ENCODE measurements at places on chromosomes 13 and 19.

DNA sequence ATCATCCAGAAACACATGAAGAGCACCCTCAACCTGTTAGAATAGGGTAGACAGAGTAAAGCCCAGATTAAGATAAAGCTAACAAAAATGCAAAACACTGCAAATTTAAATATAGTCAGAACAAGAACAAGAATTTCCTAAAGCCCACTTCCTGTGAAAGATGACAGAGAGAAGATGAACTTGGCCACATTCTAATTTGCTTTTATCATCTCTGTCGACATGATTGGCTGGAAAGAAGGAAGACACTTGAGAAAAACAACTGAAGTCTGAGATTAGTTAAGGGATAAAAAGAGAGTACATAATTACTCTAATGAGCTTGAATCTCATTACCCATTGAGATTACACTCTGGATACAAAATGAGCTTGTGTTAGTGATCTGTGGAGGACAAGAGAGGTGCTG lies 537.6 kb downstream of the KLF5 start:
- no peak for DNase-seq

DNA sequence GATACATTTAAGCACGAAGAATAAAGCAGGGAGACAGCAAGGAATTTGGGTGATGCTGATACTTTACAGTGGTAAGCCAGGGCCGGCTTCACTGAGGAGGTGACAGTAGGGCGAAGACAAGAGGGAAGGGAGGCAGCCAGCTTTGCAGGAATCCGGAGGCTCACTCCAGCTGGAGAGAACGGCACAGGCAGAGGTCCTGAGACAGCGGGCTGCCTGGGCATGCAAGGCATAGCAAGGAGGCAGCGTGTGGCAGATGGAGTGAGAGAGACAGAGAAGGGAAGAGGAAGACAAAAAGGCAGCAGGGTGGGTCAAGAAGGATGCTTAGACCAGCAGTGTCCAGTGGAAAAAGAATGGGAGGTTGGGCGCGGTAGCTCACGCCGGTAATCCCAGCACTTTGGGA lies 83.2 kb upstream of the WASF3 start:
- no peak for DNase-seq

DNA sequence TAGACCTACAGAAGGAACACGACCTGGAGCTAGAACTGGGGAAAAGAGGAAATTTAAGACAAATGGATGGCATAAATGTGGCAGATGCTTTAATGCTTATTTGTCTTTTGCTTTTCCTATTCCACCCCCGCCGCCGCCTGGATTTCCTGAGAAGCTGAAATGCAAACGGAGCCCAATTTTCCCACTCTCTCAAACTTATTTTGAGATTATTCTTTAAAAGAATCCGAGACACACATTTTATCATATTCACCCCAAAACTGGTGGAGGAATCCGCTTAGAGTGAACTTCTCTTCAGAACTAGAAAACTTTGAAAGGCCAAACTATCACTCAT lies 5.8 kb downstream of the POU4F1 start:
- no peak for DNase-seq

DNA sequence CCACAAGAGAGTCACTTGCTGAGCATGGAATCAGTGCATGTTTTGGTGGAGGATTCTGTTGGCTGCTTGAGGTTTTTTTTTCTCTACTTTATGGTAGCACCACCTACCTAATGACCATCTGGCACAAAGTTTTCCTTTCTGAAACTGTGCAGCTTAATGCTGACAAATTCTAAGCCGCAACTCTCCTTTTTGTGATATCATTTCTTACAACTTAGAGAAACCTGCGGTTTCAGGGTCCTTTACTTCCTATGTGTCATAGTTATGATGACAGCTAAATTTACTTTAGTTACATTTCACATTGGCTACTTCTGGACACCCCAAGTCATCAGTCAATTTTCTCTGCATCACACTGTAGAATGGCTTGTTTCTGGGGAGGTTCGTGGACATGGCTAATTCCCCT lies 115.4 kb upstream of the TMTC4 start:
- no peak for DNase-seq

DNA sequence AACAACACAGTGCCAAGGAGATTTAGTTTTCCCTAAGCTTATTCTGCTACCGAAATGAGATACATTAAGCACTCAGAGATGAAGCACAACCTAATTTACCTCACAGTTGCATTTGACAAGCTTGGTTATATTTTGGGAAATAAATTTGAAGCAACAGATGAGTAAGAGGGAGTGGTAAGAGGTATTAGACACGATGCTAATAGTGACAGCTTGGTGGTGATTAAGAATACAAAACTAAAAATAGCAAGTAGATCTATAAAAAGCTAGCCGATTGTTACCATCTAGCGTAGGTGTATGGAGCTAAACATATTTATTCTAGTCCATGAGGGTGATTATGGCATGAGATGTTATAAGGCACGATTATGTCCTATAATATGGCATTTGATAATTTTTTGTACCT lies 208.5 kb downstream of the PCCA start:
- DNase-seq = no peak

GRCh38 chr13:80486402-80486801 lies 145.5 kb upstream of the SPRY2 start:
- DNase-seq = no peak

DNA sequence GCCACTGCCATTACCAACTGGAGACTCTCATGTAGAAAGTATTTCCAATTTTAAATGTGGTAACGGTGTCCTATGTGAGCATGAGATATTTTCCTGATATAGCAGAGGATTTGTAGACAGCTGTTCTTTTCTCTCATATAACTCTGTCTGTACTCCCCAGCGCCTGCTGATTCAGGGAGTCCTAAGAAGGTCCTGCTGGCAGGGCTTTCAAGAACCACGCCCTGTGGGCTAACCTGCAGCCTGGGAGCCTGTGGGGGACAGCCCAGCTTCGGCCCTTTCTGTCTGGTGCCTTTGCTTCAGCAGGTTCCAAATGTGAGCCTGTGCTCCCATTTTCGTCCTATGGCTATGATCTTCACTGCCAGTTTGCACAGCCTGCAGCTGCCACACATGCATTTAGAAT lies 316.8 kb downstream of the ATP8A2 start:
- DNase-seq = no peak

GRCh38 chr13:110493613-110494012 lies 67.9 kb downstream of the RAB20 start:
- DNase-seq = no peak

- no peak for DNase-seq
These were observed 12.5 kb downstream of the ANKRD10 start for GRCh38 chr13:110902370-110902769.

DNA sequence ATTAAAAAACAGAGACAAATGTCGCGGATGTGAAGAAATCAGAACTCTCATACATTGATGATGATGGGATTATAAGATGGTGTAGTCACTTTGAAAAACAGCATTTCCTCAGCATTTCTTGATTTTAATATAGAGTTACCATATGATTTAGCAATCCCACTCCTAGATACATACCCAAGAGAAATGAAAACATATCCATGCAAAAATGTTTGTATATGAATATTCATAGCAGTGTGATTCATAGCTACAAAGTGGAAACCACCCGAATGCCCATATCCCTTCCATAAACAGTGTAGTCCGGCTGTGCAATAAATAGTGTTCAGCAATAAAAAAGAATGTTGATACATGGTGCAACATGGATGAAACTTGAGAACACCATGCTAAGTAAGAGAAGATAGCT lies 44.6 kb downstream of the DPY19L3 start:
- no peak for DNase-seq

DNA sequence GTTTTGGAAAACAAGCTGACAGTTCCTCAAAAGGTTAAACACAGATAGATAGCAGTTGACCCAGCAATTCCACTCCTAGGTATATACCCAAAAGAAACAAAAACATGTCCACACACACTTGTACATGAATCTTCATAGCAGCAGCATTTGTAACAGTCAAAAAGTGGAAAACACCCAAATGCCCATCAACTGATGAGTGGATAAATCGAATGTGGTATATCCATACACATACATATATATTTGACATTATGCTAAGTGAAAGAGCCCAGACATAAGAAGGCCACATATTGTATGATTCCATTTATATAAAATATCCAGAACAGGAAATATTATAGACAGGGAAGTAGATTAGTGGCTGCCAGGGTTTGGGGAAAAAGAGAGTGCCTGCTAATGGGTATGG lies 7.9 kb upstream of the HMGB1 start:
- DNase-seq = no peak

- no peak for DNase-seq
These were observed 40.6 kb downstream of the CCDC122 start for GRCh38 chr13:43838909-43839308.

- no peak for DNase-seq
These were observed 828.4 kb upstream of the ATXN8OS start for GRCh38 chr13:69279213-69279612.

GRCh38 chr19:10363789-10364281 lies 16.5 kb downstream of the TYK2 start:
- no peak for DNase-seq

Measured in activated T-helper 1 cell treated with anti-CD3 and anti-CD28 coated beads, Interleukin-2, amount 50 U/mL, for 16 hours (primary cell).